ENCODE measurements at places on chromosomes 16 and 17.

DNA sequence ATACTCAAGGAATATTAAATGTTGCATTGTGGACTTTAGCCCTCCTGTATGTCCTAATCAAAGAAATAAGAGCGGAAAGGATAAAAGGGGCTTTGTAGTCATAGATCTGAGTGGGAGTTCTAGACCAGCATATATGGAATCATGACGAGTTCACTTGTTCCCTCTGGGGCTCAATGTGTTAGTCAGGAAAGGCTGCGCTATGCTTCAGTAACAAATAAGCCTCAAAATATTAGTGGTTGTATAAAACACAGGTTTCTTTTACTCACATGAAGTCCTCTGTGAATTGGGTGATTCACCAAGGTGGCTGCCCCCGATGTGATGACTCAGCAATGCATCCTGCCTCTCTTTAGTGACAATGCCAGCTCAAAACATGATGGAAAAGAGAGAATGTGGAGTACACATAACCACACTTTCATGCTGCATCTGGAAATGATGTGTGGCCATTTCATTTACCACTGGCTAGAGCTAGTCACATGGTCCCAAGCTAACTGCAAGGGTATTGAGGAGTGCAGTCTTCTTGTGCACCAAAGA is 63.3 kb upstream of the IRX5 start:
- no peak for DNase-seq

- no peak for DNase-seq
These were observed 19.1 kb upstream of the KPNB1 start for GRCh38 chr17:47630614-47631013.

- DNase-seq, result peak; percentile 98
These were observed at the start of gene BANP for GRCh38 chr16:87950765-87951551. TSS of gene BANP (plus strand) at chr16:87951434. CDS start at chr16:87975116, 23,682 bp downstream.

DNA sequence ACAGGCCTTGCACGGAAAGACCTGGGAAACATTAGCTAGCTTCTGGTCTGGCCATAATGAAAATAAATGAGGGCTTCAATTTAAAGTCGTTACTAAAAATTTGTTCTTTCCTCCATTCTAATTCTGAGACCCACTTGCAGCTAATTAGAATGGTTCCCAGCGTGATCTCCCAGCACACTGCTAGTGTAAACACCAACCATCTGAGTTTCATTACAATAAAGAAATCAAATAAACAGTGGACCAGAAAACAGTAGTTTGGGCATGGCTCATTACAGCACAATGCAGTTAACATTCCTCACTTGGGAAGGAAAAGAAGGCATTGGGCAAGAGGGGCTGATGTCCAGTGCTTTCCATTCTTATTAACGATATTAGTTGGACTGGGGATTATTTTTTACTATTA is 410.9 kb upstream of the SOX9 start:
- peak; percentile 33 for DNase-seq

- no peak for DNase-seq
These were observed 174.9 kb upstream of the WSCD1 start for GRCh38 chr17:5895276-5895675.

DNA sequence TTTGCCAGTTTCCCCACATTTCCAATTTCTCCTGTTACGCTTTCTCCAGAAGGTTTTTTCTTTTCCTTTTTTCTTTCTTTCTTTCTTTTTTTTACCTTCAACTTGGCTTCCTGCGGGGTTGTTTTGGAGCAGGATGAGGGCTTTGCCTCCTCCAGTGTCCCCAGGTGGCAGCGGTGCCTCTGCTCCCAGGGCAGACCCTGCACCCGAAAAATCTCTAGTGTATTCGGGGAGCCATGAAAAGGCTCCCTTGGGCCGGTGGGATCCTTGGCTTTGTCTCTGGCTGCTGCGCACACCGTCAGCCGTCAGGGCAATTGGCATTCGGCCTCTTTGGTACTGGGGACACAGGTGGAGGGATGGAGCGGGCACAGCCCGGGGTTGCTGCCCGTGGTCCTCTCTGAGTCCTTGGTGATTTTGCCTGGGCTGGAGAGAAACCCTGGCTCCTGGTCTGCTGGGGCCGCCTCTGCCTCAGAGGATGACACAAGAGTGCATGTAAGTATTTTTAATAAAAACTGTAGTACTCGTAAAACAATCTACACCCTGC is 846 bp downstream of the ITGB3 start:
- DNase-seq, result no peak

GRCh38 chr17:29870836-29871465 is 59.1 kb downstream of the SSH2 start:
- DNase-seq, result no peak

GRCh38 chr17:2156666-2157065 is 101.8 kb downstream of the HIC1 start:
- DNase-seq, result no peak

GRCh38 chr17:55322453-55322985 is 57.8 kb downstream of the HLF start:
- DNase-seq, result peak; percentile 41

DNA sequence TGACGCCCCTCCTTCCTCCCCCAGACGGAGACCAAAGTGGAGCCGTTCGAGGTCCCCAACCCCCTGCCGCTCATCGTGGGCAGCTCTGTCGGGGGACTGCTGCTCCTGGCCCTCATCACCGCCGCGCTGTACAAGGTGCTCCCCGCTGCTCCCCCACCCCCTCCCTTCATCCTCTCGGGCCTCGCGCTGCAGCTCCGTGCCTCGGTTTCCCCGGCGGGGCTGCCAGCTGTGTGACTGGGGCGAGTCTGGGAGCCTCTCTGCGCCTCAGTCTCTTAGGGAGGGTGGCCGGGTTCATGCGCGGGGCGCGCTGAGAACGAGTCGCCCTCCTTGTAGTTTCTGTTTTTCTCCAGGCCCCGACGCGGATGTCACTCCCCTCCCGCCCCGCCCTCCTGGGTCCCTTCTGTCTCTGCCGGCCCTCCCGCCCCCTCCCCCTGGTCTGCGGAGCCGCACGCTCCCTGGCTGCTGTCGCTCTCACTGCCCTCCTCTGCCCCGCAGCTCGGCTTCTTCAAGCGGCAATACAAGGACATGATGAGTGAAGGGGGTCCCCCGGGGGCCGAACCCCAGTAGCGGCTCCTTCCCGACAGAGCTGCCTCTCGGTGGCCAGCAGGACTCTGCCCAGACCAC is 23.7 kb upstream of the ITGAX start:
- DNase-seq, result no peak

Measured in fibroblast of skin of left quadriceps (primary cell).